ENCODE measurements at places on chromosomes 6 and 20.
A peak's percentile ranks its signal among the peaks of the same experiment; 100 is the strongest.

DNA sequence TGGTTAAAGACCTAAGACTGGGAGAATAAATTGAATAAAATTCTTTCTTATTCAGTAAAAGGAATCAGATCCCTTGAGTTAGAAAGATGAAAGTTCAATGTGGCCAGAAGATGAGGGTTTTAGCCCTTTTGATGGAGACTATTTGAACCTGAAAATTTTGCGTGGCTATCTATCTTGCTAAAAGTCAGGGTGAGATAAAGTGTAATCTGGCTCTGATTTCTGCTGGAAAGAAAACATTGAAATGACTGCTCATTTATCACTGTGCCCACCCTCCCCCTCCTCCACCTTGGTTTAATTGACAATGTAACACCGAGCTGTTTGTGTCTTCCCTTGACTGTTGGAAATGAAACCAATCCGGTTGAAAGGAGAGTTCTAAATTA lies 32.9 kb upstream of the TCF21 start:
- DNase-seq: no peak

- no peak for DNase-seq
Observed at GRCh38 chr6:24919056-24919892, 16.5 kb downstream of the RIPOR2 start.

GRCh38 chr6:36885461-36886401 lies at the start of gene C6orf89:
Gene C6orf89 (plus strand): TSS chr6:36885952. CDS start chr6:36899445, 13,493 bp downstream.
- DNase-seq: peak; percentile 98

DNA sequence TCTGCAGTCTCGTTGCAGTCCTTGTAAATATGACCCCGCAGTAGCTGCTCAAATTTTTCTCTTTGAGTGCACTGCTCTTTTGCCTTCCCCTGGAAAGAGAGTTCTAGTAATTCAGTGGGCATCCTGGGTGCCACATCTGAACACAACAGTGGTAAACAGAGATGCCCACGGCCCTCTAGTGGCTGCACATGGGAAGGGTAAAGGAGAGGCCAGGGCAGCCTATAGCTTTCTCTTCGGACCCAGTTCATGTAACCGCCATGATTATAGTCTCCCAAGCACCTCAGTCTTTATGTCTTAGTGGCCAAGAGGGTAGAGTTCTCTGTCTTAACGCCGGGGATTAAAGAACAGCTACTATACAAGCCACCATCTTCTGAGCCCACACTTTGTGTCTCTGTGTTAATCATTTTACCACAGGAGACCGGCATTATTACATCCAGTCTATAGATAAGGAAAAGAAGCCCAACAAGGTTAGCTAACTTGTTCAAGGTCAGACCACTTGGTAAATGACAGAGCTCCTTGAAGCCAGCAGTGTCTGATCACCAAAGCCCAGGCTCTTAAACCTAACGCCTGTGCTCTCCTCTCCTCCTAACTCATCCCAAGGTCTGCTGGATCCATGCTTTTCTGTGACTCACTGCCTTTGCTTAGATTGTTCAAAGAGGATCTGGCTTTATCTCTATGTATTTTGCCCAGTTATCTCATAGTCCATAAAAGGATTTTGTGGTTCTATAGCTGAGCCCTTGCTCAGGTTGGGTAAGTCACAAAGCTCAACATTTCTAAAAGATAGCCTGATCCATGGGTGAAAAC lies 81.8 kb downstream of the ISM1 start:
- DNase-seq: peak; percentile 8

GRCh38 chr20:60630609-60631008 lies 621.5 kb upstream of the CDH4 start:
- DNase-seq: no peak

- DNase-seq: no peak
Observed at GRCh38 chr6:84539122-84539856, 225.1 kb downstream of the TBX18 start.

DNA sequence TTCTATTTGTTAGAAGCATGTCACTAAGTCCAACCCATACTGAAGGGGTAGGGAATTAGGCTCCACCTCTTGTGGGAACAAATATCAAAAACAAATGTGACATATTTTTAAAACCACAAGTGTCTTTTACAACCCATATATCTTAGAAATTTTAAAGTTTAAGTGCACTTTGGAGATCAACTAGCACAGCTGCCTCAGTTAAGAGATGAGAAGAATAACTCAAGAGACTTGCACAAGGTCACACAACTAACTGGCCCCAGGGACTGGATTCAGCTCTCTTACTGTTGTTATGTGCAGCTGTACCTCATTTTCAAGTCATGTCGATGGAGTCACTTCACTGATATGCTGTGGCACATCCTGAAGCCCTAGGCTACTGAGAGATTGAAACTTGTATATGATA lies 102.9 kb upstream of the BMP2 start:
- DNase-seq: no peak

GRCh38 chr20:44901974-44902373 lies 7.9 kb upstream of the PABPC1L start:
- DNase-seq: no peak

DNA sequence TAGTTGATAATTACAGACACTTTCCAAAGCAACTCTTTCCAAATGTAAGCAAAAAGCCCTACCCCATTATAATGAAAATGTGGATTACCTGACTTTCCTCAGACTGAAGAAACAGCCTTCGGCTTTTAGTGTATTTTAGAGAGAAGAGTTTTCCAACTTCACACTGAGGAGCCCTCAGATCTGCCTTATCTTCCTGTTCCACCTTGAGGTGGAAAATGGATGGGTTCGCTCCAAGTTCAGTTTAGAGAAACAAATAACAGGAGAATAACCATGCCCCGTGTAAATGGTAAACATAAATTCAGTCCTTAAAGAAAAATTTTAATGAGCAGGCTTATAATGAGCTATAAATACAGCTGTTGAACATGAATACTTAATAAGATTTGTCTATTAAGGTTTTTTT lies 21.1 kb upstream of the MTHFD1L start:
- no peak for DNase-seq

DNA sequence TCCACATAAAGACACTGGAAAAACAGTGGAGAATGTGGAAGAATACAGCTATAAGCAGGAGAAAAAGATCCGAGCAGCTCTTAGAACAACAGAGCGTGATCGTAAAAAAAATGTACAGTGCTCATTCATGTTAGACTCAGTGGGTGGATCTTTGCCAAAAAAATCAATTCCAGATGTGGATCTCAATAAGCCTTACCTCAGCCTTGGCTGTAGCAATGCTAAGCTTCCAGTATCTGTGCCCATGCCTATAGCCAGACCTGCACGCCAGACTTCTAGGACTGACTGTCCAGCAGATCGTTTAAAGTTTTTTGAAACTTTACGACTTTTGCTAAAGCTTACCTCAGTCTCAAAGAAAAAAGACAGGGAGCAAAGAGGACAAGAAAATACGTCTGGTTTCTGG lies 57.1 kb downstream of the MAP3K4 start:
- no peak for DNase-seq

DNA sequence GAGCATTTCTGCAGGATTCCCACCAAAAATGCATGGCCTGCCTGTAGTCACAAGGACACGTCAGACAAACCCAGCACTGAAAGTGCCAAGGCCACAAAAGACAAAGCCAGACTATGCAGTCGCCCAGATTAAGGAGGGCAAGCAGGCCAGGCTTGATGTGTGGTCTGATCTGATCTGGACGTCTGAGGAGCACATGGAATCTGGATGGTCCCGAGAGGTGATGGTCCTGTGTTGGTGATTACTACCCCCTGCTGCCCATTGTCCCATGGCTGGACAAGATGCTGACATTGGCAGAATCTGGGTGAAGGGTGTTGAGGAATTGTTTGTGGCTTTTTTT lies 17.1 kb downstream of the NPEPL1 start:
- no peak for DNase-seq

- DNase-seq: no peak
Observed at GRCh38 chr20:25314497-25315417, 66.9 kb downstream of the PYGB start.

GRCh38 chr6:45148278-45148677 lies 179.9 kb upstream of the RUNX2 start:
- no peak for DNase-seq

All from LoVo (cell line).